ENCODE measurements at places on chromosomes 13 and 19. TPM values are rescaled to one million over a fixed set of nuclear protein-coding genes. Genes with fewer than 3 reads are reported as not detected.

ZNF345 gene
- 14.4 TPM for total RNA-seq

HNRNPM gene
- 164 TPM for total RNA-seq

TNNI3 gene
- total RNA-seq, result 30.3 TPM

GRCh38 chr13:49220856-49221589, 885 bp downstream of the MLNR start:
- DNase-seq, result no peak

DNA sequence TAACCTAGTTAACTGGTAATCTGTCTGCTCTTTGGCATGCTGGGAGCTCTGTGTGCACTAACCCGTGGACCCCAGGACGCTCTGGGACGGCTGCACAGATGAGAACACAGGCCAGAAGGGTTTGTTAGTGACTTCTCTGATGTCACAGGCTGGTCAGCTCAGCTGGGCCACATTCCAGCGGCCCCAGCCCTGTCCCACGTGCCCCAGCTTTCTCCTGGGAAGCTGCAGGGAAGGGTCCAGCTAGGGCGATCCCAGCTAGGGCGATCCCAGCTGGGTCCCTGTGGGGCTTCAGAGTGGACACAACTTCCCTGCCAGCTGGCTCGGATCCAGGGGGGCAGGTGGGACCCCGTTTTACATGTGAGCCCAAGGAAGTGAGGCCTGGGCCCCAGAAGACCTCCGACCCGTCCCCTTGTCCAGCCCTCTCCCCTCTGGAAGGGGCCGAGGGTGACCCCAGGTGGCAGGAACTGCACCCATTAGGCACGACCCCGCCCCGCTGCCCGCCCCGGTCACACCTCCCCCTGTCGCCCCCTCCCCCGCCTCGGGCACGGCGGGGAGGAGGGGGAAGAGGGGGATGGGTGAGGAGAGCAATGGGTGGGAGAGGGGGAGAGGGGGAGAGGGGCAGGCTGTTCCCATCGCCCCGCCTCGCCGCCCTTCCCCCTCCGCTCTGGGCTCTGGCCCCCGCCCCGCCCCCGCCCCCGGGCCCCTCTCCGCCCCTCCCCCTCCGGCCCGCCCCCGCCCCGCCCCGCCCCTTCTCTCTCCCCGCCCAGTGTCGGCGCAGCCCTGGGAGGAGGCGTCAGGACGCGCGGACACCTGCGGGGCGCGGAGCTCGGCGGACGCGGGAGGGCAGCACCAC, 75.2 kb upstream of the MCF2L start:
- no peak for DNase-seq

DNA sequence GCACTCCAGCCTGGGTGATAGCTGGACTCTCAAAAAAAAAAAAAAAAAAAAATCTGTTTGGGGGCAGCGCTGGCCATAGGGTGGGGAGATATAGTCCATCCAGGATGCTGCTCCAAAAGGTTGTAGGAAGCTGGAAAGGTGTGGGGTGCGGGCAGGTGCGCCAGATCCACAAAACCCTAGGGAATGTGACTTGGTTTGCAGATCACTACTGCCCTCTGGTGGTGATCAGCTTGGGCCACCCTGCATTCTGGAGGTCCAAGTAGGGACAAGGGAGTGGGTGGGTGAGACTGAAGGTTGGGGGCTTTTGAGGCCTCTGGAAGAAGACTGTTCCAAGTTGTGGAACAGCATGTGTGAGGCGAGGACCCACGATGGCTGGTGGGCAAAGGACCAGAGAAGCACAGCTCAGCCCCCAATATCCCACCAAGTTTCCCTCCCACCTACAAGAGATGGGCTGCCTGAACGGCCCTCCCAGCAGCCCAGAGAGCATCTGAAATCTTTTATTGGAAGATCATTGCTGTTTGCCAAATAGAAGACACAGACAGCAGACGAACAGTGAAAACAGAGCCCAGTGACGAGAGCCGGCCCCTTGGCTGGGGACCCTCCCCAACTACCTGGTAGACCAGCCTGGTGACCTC, 10.4 kb upstream of the TYK2 start:
- DNase-seq, result peak; percentile 82

GRCh38 chr19:1917926-1918325, 12.7 kb downstream of the ADAT3 start:
- no peak for DNase-seq

ZNF414 gene
- total RNA-seq, result 46.8 TPM

DNA sequence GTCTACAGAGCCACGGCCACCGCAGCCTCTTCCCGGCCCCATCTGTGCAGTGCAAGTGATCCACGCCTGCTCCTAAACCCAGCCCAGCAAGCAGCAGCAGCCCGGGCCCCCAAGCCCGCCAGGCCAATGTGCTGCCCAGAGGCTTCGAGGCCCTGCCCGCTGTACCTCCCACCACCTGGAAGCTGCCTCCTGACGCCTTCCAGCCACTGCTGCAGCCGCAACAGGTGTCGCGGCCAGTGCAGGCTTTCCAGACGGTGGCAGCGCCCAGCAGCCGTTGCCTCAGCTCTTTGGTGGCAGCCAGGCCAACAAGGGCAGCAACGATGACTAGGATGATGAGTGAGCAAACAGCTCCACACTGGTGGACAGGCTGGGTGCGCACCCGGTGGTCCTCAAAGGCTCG, 50.2 kb upstream of the TPM4 start:
- no peak for DNase-seq

GRCh38 chr13:103288114-103288513, 221.9 kb upstream of the SLC10A2 start:
- no peak for DNase-seq

PSG3 gene
- total RNA-seq, result 0.25 TPM

- no peak for DNase-seq
Observed at GRCh38 chr13:113962386-113962785, 11.5 kb downstream of the C13orf46 start.

GRCh38 chr19:48772503-48772953, 17.2 kb downstream of the FGF21 start:
- DNase-seq, result peak; percentile 87

DNA sequence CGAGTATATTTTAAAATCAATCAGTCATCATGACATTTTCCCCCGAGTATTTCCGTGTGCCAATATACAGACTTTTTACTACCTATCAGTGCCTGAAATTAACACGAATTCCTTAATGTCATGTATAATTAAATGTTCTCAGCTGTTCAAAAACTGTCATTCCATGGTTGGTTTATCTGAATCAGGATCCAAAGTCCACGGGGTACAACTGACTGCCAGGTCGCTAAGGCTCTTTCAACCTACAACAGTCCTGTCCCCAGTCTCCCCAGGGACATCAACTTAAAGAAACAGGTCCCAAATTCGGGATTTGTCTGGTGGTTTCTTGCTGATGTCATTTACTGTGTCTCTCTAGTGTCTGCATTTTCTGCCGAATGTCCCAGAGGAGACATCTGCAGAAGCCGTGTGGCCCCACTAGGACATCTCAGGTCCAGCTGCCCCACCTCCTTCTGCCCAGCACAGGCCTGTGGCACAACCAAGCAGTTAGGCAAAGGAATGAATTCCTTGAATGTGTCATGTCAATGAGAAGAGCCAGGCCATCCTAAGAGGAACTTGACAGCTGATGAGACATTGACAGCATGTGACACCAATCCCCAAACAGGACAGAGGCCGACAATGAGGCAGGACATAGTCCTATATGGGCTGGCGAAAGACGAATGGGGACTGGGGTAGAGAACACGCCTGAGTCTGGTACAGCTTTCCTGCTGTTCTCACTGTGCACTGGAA, 109.5 kb downstream of the STK24 start:
- DNase-seq, result no peak

DNA sequence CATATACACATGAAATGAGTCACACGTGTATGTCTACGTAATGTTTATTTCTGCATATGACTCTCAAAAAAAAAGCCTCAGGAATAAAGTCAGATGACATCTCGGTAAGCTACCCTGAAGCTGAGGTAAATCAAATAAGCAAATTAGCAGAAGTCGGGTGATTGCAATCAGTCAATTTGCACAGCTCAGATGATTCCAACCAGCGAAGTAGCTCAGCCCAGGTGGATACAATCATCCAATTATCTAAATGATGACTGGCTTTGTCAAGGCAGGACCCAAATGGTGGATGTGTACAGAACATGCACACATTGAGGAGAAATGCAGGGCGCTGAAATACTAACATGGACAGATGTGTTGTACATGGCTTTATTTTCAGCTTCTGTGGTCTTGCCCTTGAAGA, 148.5 kb downstream of the ZNF486 start:
- no peak for DNase-seq

ZNF446 gene
- total RNA-seq, result 33.6 TPM

DNA sequence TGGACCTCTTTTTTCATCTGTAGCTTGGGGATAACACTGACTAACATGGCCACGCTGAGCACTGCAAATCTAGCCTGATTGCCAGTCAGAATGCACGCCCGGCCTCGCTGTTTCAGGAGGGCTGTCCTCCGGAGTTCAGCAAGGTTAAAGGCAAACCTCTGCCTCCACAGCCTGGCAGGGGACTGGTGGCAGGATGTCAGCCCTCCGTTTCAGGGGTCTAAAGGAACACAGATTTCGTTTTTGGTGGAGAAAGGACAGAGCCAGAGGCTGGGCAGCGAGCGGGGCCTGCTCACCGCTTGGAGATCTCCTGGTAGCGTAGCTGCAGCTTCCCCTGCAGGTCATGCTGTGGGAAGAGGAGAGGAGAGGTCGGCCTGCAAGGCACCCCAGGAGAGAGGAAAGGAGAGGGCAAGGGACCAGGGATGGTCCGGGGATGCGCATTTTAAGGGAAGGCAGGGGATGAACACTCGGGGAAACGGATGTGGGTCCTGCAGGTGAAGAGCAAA, 560 bp downstream of the NDUFA7 start:
- no peak for DNase-seq

DNA sequence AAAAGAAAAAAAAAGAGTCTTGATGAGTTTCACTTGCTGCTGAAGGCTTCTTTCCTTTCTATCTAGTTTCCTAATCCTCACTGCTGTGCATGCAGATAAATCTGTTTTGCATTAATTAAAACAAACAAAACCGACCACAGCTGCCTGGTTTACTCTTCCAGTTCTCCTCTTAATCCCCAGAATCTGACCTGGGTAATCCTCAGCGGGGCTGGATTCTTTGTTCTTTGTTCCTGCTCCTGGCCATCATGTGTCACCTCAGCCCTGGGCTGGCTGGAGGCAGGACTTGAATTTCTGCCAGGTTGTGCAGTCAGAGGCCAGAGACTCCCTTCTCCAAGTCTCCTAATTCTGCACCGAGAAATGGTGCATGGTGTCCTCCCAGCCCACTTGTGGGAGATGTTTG, 52.2 kb upstream of the CYP4F8 start:
- DNase-seq, result peak; percentile 63

SIGLEC9 gene
- 2.6 TPM for total RNA-seq

DNA sequence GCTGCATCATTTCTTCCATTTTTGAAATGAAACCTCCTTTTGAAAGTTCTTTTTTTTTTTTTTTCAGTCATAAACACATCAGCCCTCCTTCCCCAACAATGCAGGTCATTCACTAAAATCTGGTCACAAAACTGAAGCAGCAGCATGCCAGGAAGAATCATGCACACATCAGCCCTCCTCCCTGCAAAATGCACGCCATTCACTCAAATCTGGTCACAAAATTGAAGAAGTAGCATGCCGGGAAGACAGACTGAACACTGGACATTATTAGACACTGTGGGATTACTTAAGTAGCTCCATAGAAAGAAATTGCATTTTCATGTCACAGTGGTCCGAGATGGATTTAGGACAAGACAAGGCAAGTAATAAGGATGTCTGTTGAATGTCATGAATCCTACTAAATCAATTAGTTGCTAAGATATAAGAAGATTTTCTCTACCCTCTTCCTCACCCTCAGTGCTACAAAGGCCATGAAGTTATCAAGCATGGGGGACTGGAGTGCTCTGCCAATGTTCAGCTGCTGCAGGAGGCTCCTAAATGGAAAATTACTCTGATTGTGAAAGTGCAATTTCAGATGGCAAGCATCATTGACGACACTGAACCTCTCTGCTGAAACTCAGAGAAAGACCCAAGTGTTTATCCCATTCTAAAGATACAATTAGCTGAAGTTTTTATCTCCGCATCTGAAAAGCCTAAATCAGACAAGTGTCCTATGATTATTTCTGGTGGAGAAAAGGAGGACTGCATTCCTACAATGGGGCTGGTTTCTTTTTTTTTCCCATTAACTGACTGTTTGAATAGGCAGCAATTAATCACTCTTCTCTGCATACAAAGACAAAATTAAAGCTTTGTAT, 913.2 kb downstream of the DIAPH3 start:
- no peak for DNase-seq

DNA sequence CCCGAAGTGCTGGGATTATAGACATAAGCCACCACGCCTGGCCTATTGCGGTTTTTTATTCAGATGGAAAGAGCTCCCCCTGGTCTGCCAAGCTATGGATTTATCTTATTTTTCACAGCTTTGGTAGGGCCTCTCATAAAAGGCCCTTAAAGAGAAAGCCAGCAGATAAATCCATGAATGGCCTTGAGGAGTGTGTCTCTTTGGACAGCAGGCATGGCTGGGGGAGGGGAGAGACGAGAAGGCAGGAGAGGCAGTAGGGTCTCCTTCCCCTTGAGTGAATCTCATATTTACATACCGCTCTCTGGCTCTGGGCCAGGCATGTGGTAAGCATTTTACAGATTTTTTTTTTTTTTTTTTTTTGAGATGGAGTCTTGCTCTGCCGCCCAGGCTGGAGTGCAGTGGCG, 25.2 kb downstream of the MARK4 start:
- peak; percentile 64 for DNase-seq

DNA sequence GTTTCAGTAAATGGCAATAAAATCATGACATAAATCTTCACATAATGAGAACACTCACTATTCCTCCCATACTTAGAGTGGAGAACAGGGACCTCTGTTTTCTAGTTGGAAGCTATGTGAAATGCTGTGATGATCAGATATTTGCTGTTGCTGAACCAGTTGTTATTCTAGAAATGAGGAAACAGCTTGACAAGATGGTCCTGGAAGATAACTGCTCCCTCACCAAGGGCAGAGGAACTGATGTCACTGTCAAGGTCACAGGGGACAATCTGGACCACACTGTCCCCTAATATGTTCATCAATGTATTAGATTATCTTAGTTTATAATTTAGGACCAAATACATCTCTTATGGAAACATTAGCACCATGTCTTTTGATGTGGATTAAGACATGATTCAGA, 1173.3 kb downstream of the PCDH17 start:
- DNase-seq, result no peak

GRCh38 chr13:73060251-73061160, 1.7 kb downstream of the KLF5 start:
- peak; percentile 36 for DNase-seq

NKPD1 gene
- 4.2 TPM for total RNA-seq

GRCh38 chr13:87777387-87777786, 106.2 kb downstream of the SLITRK5 start:
- DNase-seq, result no peak

GRCh38 chr13:98214707-98215106, 37.6 kb upstream of the RNF113B start:
- DNase-seq, result no peak

GRCh38 chr19:46491975-46492682, 3.5 kb downstream of the PNMA8B start:
- DNase-seq, result no peak

DNA sequence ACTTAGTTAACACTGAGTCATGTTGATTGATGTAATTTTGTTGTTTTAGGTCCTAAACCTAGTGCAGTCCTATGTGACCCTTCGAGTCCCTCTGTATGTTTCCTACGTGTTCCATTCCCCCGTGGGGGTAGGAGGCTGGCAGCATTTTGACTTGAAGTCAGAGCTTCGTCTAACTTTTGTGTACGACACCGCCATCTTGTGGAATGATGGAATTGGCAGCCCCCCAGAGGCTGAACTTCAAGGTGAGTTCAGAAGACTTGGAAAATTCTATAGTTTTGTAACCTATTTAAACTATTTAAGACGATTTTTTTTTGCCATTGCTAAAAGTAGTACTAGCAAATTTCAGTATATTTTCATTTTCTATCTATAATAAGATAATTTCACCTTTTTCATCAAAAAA, 117.9 kb downstream of the STOML3 start:
- peak; percentile 43 for DNase-seq
